Lower leg skin (tissue), 4 donors: ENCODE measurements at places on chromosomes 5 and 9.

DNA sequence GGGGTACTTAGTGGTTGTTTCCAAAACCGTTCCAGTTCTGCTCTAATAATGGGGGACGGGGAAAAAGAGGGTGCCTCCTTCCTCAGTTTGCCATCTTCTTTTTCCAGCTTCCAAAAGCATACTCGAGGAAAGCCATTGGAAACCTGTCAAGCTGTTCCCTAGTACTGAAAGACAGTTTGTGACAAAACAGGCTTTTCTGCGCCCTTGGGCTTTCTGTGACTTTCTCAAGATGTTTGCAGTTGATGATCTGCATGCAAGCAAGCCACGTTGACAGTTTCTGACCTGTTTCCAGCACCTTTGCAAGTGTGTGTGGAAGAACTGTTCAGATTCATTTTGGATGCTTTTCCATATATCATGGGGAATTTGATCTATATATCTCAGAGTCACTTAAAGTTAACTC, 26.7 kb upstream of the PALM2AKAP2 start:
- no peak for DNase-seq

GRCh38 chr5:134175921-134176510, 734 bp downstream of the SKP1 start:
- DNase-seq: no peak

GRCh38 chr9:109600142-109600541, 102.0 kb upstream of the PTPN3 start:
- no peak for DNase-seq

GRCh38 chr5:172494630-172495505, 40.5 kb upstream of the SH3PXD2B start:
- DNase-seq: no peak

DNA sequence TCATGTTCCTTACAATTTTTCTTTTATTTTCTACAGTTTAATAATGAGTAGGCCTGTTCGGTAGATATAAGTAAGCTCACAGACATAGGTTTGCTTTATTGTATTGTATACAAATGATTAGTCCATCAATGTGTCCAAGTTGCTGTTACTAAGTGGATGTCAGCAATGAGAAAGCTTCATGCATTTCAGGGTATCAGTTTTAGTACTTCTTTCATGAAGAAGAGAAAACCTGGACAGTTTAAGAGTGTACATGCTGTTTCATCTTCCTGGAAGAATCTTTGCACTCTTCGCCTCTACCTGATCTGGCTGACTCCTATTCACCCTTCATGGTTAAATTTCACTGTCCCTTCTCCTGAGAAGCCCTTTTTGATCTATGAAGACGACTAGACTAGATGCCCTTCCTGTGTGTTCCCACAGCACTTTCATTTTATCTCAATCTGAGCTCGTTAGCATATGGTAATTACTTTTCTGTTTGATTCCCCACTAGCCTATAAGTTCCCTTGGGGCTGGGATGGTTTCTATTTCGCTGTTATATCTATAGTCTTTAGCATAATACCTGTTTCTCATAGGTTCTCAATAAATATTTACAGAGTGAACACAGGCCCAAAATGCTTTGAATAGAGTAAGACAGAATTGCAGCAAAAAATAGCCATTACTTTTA, 70.7 kb downstream of the CETN3 start:
- DNase-seq: no peak

DNA sequence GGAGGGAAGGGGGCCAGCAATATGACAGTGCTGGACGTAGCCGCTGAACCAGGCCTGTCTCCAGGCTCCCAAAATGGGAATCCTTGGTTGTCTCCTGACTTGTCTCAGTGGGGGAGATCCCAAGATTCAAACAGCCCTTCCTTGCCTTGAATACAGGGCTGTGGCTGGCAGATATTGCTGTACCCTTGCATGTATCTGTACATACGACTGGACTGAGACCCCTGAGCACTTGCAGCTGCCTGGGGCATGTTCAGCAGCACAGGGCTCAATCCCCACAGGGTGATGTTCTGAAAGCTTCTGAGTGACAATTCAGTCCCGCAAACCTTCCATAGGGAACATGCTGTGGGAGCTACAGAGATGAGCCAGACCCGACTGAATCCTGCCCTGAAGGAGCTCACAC, 13.3 kb downstream of the OR13J1 start:
- DNase-seq: no peak

DNA sequence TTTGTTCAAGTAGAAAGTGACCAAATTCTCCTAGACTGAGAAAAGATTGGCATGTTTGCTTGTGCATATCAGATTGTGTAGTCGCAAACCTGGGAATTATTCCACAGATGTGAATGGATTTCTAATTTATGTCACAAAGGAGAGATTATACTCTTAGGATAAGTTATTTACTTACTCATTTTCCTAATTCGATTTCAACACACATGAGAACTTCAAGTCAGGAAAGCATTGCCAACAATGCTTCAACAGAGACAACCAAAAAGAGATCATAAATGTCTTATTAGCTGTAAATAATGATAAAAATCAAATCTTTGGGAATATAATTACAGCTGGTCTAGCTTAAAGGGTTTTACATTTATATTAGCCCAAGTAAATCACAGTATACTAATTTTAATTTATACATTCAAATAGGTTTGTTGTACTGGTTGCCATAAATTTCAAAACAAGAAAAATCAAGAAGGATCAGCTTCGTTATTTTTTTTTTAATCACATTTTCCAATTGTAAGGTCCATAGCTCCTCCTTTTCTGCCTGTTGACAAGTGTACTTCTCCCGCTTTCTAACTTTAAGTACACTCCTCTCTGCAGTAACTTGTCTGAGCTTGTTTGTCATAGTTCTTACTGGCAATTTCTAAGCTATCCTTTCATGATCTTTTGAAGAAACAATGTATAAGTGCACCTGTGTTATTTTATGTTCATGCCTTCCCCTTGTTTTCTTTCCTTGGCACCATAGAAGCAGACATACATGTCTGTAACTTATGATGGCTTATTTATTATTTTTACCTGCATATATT, 246.6 kb downstream of the DEPDC1B start:
- DNase-seq: no peak

DNA sequence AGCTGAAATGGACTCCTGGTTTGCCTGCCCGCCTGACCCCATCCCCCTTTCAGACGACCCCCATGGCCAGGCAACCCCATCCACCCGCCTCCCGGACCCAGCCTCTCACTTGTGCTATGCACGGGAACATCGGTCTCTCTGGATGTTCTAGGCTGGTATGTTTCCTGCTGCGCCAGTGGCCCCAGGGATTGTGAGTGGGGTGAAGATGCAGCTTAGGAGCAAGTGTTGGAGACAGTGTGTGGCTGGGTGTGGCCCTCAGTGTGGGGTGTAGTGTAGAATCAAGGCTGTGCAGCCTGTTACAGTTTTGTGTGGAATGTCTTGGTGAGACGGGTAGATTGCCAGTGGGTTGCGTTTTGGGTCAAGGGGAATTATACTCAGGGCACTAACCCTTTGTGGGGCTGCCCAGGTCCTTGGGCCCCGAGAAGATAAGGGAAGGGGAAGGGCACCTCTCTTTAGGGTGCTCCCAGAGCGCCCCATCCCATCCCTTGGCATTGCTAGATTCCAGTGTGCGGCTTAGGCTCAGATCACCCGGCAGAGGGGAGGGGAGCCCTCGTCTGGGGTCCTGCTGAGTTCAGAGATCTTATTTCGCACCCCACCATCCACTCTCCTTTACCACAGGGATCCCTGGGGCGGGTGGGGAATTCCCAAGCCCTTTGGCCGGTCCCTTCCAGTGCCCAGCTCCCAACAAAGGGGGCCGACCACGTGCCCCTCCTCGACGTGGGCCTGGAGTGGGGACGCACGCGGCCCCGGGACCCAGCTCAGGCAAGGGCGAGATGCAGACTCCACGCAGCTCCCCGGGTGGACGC, 4.6 kb downstream of the IER5L start:
- no peak for DNase-seq

- DNase-seq: no peak
These were observed 831 bp downstream of the INPP5E start for GRCh38 chr9:136438548-136439480.

DNA sequence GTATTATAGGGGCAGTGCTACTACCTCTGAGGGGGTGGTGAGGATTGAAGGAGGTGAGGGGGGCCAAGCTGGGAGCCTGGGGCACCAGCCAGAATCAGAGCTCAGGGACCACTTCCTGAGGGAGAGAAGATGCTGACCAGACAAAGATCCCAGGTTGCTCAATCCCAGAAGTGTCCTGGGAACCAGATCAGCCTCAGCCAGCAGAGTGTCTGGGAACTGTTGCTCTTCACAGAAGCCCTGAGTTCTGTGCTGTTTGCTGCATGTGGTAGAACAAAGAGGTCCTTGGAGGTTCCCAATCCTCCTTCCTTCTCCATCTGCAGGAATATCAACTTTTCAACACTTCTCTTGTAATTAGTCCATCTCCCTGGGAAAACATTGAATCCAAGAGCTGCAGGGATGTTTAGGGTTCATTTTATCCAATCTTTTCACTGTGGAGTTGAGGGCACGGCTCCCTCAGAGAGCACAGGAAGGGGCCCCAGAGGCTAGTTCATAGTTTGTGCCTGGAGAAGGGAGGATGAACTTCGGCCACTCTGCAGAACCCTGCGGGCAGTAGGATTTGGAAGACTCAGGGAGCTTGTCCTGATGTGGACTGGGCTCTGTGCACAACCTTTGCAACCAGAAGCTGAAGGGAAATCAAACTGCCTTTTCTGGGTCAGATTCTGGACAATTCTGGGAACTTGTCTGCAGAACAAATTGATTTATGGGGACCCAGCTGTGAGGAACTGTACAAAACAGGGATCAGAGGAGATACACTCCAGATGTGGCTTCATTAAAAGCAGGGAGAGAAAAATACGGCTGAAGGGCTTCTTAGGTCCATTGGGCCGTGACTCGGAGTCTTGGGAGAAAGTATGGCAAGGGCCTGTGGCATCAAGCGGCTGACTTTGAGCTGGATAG, 57.1 kb downstream of the GALNT12 start:
- DNase-seq: peak; percentile 49

DNA sequence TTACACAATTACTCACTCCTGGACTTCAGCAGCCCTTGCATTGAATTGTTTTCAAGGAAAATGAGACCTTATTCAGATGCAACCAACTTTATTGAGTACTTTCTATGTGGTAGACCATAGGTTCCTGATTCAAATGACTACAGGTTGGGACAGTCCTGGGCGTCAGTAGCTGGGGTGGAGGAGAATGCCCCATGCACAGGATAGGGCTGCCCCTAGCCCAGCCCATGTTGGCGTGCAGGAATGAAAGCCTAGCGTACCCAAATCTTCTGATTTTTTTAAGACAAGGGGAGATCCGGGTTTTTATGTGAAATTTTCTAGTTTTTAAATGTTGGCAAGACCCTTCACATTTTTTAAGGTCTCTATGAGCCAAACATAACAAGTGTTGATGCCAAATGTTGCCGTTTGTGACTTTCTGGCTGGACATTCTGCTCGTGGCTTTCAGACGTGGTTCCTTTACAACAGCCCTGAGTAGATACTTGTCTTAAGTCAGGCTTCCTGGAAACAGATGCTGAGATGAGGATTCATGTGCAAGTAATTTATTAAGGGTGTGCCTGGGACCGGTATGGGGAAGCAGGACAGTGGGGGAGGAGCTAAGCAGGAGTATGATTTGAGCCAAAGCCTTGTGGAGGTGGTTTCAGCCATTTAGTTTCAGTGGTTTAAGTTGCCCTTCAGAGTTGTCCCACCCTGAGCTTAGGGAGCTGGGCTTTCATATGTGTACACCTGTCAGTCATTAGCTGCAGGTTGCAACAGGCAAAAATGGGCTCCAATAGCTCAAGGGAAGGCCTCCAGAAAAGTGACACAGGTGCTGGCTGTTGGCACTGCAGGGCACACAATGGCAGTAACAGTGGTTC, 154.1 kb downstream of the NTRK2 start:
- DNase-seq: no peak

DNA sequence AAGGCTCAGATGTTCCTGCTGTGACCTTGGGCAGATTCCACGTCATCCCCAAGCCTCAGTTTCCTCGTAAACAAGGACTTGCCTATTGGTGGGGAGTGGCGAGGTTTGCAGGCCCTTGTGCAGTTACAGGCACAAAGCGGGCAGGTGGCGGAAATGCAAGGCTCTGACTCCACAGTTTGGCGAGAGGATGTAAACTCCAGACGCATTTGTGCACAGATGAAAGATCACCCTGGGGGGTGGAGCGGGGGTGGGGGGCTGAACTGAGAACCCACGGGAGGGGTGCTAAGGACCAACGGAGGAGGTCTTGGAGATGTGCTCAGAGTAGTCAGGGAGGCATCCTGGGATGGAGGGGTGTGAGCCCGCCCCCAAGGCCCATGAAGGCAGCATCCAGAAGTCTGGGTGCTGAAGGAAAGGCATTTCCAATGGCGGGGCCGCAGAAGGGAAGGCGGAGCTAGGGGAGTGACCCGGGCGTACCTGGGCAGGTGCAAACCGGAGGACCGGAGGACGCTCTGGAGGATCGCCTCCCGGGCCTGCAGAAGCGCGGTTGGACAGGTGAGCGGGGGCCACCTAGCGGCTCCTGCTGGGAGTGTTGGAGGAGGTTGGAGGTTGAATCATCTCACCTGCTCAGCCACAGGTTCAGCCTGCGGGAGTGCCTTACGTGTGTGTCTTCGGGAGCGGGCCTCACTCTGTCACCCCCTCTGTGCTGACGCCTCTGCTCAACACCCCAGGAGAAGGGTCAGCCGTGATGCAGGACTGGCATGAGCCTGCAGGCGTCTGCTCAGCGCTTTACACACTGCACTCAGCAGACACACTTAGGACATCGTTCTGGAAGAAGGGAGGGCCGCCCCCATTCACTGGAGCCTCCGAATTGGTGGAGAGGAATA, 1.9 kb upstream of the FIBCD1 start:
- peak; percentile 55 for DNase-seq

GRCh38 chr5:109005297-109006009, 257.8 kb downstream of the FER start:
- DNase-seq: no peak

DNA sequence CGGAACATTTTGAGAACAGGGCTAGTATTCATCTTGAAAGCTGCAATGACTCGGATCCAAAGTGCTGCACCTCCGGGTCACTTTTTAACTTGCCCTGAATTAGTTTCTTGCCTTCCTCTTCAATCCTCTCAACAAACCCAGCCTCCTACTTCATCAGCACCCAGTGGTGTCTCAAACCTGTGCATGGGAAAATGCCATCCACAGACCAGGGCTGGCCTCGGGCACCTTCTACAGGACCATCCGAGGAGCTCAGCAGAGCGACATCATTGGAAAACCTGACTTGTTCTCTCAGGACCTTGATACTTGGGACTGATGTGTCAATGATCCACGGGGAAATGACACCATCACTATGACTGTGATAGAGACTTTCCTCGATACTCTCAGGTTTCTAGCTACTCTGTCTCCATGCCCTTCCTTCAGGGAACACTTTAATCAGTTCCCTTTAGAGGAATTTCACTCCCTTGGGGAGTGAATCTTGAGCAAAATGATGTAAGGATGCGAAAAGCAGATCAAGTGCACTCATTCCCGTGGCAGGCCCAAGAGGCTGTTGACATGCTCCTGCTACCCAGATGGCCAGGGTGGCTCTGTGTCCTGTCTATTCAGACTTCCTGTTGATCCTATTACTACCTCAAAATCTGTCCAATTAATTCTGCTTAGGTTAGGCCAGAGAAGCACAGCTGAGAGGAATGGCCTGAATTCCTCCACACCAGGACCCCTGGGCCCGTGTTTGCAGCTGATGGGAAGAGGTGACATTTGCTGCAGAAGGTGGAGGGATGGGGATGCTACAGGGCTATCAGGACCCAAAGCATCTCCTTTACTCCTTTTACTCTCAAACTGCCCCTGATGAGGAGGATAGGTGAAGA, 96.5 kb upstream of the SLC25A48 start:
- DNase-seq: peak; percentile 10
